ENCODE measurements at places on chromosomes 11 and 22.

DNA sequence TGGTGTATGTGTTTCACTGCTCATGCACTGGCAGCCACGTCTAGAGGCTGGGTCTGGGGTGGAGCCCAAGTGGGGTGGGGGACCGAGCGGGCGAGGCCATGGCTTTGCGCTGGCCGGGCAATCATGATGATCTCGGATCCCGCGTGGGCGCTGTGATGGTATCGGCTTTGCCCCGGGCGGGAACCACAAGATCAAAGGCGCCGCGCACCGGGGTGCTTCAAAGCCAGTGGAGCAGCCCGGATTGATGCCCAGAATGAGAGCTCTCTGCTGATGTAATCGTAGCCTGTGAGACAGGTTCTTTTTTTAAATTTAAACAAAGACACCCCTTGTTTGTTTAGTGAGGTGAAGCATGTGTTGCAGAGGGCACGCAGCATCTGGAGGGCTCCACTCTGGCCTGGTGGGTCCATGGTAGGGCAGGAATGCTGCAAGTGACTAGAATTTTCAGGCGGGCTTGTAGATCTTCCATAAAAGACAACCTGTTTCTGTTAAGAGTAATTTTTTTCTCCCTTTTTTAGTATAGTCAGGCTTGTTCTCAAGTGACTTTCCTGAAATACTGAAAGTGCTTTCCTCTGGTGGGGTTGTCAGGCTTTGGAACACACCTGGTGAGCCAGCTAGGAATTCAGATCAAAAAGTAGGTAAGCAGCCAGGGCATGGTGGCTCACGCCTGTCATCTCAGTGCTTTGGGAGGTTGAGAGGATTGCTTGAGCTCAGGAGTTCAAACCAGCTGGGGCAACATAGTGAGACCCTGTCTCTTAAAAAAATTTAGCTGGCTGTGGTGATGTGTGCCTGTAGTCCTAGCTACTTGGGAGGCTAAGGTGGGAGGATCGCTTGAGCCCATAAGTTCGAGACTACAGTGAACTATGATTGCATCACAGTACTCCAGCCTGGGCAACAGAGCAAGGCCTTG, 40.7 kb downstream of the ZNRF3 start:
- DNase-seq = no peak

GRCh38 chr11:4183410-4184057, 88.9 kb downstream of the RRM1 start:
- DNase-seq = no peak

DNA sequence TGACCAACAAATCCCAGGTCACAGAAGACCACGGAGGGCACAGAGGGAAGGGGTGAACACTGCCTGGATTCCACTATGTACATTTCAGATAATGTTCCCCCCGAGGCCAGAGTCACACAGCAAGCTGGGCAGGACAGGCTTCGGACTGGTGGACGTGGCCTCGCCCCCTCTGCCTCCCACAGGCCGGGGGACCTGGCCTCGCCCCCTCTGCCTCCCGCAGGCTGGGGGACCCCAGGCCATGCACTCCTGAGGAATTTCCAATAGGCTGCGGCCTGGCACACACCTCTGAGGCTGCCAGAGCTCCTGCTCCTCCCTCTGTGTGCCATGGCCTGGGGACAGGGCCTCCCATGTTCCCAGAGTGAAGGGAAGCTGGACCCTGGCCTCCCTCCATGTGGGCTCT, 1352.8 kb downstream of the BRD1 start:
- DNase-seq = no peak

GRCh38 chr11:34245041-34245440, 112.8 kb downstream of the ABTB2 start:
- no peak for DNase-seq

DNA sequence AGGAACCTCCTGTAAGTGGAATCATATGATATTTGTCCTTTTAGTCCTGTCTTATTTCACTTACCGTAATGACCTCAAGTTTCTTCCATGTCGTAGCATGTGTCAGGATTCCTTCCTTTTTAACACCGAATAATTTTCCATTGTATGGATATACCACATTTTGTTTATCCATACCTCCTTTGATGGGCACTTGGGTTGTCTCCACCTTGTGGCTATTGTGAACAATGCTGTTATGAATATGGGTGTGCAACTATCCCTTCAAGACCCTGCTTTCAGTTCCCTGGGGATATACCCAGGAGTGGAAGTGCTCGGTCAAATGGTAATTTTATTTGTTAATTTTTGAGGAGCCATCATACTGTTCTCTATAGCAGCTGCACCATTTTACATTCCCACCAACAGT, 244.9 kb upstream of the BLID start:
- no peak for DNase-seq

DNA sequence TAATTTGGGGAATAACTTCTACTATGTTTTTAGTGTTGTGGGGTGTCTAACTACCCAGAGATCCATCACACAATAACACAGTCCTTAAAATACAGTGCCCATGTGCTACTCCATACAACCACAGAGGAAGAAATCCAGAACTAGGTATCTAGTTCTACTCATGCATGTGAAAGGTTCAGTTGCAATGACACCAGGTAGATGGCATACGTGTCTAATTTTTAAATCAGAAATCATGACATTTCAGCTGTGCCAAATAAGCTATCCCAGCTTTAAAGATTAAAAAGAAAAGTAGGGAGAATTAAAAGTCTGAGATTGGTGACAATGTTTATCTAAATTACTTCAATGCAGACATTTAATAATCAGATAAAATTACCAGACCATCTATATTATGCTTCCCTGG, 122.2 kb downstream of the CD44 start:
- DNase-seq = no peak

- no peak for DNase-seq
Measured at GRCh38 chr11:130599073-130599654, 150.7 kb downstream of the ADAMTS15 start.

- DNase-seq = no peak
Measured at GRCh38 chr11:62398011-62398994, 20.5 kb upstream of the SCGB1A1 start.

DNA sequence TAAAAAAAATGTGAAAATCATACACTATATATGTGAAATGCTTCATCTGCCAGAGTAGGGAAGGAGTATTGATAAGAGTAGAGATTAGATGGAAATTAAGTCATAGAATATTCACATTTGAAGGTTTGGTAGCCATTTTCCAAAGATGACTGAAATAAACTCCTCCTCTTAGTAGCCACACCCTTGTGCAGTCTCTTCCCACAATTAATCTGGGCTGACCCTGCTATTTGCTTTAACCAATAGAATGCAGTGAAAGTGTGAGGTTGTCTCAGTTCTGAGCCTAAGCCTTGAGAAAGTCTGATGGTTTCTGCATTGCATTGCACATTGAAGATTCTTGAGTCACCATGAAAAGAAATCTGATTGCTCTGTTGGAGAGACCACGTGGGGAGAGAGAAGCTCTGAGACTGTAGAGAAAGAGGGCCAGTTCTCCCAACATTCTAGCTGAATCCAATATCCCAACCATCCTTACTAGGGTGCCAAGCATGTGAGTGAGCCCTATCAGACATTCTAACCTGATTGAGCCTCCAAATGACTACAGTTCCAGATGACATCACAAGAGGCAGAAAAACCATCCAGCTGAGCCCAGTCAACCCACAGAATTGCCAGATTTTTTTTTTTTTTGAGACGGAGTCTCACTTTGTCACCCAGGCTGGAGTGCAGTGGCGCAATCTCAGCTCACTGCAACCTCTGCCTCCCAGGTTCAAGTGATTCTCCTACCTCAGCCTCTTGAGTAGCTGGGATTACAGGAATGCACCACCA, 29.4 kb upstream of the CAPRIN1 start:
- no peak for DNase-seq

DNA sequence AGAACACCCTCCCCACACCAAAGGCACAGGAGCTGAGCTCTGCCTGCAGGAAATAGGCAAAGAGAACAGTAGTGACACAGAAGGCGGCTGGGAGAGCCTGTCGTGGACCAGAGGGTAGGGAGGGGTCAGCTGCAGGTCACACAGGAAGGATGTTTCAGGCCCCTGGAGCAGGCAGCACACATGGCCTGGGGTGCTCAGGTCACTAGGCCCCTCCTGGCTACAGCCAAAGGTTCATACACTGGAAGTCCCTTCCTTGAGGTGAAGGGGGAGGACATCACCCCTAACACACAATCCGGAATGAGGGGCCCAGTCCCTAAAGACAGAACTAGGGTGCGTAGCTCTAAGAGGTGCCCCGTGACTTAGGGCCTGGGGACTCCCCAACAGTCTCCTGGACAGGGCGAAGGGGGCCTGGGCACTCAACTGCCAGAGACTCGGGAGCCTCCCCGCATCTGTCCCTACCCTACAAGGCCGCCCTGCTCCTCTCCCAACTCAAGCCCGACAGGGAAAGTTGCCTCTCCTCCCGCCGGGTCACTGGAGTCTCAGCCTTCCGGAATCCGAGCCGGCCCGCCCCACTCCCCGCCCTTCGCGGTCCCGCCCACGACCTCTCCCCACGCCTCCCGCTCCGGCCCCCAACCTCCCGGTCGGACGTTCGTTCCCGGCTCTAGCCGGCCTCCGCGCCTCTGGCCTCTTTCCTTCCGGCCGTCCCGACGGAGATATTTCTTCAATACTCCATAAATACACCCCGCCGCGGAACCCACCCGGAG, at the start of gene CYB5R2:
Gene CYB5R2, minus strand, starts transcription at position 541 of the 764 bp plus-strand sequence. CDS start 675 bp downstream, outside the sequence.
- DNase-seq = no peak

DNA sequence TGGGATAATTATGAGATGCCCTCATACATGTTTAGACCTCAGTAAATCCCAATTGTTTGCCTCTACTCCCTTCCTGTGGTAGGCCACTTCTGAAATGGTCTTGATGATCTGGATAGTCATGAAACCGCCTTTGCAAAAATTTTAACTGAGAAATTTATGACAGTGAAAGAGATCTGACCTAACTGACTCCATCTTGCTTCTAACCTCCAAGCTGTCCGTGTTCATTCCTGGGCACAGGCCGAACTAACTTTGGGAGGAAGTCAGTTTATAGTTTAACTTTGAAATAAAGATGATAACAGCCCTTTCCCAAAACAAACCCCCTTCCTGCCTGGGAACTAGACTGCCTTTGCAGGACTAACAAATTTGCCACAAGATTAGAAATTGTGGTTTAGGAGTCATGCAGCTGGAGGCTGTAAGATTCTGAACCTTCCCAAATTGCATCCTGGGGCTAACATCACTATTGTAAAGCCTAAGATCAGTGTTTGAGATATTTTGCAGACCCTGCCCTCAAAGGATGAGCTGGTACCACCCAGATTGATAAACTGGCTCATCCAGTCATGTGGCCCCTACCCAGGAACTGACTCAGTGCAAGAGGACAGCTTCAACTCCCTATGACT, 19.9 kb upstream of the CTR9 start:
- DNase-seq = no peak

DNA sequence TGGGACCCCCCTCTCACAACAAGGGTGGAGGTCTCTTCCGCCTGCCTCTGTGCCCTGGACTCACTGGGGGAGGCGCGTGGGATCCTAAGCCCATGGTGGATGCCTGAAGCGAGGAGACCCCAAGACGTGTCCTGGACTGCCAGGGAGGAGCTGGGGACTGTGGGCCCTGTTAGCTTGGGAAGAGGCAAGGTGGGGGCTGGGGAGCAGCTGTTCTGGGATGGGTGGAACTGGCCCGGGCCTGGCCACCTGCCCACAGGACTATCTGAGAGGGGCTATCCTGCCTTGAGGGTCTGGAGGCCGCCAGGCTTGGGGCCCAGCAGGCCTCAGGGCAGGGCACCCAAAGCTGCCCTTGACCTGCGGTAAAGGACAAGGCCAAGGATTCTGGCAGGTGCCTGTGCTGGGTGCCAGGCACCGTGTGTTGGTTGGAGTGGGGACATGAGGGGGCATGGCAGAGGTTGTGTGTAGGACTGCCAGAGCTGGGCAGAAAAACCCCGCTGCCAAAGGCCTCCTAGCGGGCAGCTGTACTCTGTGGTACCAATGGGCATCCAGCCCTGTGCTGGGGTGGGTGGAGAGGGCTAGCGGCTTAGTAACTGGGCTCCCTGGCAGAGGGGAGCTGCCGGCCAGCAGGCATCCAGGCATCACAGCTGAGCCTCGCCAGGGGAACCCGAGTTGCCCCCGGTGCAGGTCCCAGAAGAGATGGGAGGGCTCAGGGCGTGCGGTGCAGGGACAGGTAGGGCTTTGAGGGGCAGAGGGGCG, 670 bp downstream of the LSP1 start:
- no peak for DNase-seq

GRCh38 chr11:26247340-26247739, 84.6 kb upstream of the ANO3 start:
- DNase-seq = no peak

Measured in activated CD4-positive, alpha-beta T cell treated with anti-CD3 and anti-CD28 coated beads for 24 hours (primary cell).